Renal pelvis (tissue), 12 donors: ENCODE measurements at places on chromosomes 6 and 20. TPM values are rescaled to one million over a fixed set of nuclear protein-coding genes. Genes with fewer than 3 reads are reported as not detected.

Gene RIPOR3
- 5.5 TPM for polyA plus RNA-seq

Gene ISM1
- polyA plus RNA-seq, result 4.4 TPM

- no peak for DNase-seq
Observed at GRCh38 chr6:41040101-41040939, 1.3 kb upstream of the UNC5CL start.

GRCh38 chr20:53738945-53739798, 145.5 kb upstream of the ZNF217 start:
- no peak for DNase-seq

Gene PGC
- polyA plus RNA-seq, result not detected

- no peak for DNase-seq
Observed at GRCh38 chr20:33267701-33268100, 15.3 kb upstream of the BPIFB1 start.

DNA sequence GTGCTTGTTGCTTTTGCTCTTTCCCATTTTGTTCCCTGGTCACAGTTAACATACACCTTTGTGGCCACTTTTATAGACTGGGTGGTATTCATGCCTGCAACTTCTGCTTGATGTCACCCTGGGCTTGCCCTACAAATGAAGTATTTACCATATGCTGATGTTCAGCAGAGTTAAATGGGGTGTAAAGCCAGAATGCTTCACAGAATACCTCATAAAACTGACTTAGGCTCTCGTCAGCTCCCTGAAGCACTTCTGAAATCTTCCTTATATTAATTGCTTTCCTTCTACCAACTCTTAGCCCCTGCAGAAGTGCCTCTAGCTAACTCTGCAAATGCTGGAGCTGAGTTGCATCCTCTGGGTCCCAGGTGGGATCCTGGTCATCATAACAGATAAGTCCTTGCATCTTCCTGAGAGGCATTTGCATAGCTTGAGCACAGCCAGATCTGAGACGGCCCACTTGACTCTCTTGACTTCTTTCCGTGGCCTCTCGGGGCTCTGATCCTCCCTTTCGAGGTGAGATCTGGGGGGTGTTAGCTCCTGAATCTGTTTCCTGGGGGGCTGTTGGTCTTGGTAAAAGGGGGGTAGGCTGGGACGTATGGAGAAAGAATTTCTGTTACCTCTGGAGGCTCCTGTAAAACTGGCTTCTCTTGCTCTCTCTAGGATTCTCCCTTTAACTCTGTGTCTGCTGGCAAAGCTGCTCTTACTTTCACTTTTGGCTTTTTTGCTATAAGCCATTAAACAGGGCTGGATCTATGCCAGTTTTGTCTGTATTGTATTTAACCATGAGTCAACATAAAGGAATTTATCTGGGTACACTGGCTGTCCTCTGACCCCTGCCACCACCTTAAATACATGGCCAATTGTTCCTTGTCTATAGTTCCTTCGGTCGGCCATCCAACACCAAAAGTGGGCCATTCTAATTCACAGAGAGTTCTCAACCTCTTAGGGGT, 223.0 kb upstream of the SYNCRIP start:
- DNase-seq, result peak; percentile 49

Gene SPDEF
- 0.09 TPM for polyA plus RNA-seq

- no peak for DNase-seq
Observed at GRCh38 chr6:170454512-170455285, 98.4 kb downstream of the PSMB1 start.

- DNase-seq, result no peak
Observed at GRCh38 chr6:10309457-10310329, 105.2 kb downstream of the TFAP2A start.

- no peak for DNase-seq
Observed at GRCh38 chr6:87993356-87993755, 54.3 kb upstream of the SPACA1 start.

- DNase-seq, result no peak
Observed at GRCh38 chr20:2799271-2799670, 1.2 kb downstream of the CPXM1 start.

Gene OSTM1
- polyA plus RNA-seq, result 23.0 TPM

GRCh38 chr6:162118706-162119105, 608.9 kb downstream of the PRKN start:
- no peak for DNase-seq

Gene EYA2
- 0.81 TPM for polyA plus RNA-seq

DNA sequence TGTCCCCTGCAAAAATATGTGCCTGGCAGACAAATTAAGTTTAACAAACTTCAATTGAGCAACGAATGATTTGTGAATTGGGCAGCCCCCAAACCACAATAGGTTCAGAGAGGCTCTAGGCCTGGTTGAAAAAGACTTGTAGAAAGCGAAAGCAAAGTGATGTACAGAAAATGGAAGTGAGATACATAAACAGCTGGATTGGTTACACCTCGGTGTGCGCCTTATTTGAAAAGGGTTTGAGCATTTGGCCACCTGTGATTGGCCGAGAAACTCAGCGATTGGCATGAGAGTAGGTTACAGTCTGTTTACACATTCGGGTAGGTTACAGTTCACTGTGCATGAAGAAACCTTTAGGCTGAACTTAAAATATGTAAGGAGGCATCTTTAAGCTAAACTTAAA, 136.9 kb downstream of the CD83 start:
- DNase-seq, result no peak

GRCh38 chr20:44129911-44130718, 56.9 kb downstream of the JPH2 start:
- no peak for DNase-seq

Gene POU5F1
- polyA plus RNA-seq, result 1.9 TPM

DNA sequence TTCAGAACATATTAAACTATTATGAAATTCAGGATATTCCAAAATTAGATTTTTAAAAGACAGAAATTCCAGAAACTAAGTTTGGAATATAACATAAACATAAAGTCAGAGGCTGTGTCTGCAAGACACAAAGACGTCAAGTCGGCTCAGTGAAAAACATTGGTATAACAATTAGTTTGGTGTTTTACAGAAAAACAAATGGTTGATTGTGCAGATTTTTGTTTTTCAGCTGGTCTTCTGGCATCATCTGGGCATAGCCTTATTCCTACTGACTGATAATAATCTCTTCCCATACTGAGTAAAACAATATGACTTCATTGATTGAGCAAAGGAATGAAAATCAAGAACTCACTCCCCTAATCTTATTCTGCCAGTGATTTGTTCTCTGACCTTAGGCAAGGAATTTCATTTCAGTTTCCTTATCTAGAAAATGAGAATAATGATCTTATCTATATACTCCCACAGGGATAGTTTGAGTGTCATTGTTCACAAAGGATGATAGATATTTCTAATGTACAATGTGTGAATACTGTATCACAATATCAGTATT, 84.3 kb downstream of the FRK start:
- no peak for DNase-seq

Gene CEP250
- 64.3 TPM for polyA plus RNA-seq

Gene CCN6
- polyA plus RNA-seq, result 2.9 TPM

GRCh38 chr6:136192902-136193301, 57.2 kb downstream of the MTFR2 start:
- peak; percentile 48 for DNase-seq
